ENCODE measurements at places on chromosomes 5 and 9.

DNA sequence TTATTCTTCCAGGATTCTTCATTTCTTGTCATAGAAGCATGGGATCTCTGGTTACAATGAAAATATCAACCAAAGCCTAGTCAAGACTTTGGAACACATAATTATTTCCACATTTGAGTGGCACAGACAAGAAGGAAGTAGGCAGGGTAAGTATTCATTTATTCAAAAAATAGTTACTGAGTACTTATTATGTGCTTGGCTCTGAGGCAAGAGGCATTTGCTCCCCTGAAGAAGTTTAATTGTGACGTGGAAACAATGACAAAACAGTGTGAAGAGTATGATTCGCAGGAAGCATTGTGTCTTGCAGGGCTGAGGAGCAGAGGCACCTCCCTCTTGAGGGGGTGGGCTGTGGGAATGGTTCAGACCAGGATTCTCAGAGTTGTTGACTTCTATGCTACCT is 45.0 kb upstream of the TNFSF15 start:
- no peak for DNase-seq

DNA sequence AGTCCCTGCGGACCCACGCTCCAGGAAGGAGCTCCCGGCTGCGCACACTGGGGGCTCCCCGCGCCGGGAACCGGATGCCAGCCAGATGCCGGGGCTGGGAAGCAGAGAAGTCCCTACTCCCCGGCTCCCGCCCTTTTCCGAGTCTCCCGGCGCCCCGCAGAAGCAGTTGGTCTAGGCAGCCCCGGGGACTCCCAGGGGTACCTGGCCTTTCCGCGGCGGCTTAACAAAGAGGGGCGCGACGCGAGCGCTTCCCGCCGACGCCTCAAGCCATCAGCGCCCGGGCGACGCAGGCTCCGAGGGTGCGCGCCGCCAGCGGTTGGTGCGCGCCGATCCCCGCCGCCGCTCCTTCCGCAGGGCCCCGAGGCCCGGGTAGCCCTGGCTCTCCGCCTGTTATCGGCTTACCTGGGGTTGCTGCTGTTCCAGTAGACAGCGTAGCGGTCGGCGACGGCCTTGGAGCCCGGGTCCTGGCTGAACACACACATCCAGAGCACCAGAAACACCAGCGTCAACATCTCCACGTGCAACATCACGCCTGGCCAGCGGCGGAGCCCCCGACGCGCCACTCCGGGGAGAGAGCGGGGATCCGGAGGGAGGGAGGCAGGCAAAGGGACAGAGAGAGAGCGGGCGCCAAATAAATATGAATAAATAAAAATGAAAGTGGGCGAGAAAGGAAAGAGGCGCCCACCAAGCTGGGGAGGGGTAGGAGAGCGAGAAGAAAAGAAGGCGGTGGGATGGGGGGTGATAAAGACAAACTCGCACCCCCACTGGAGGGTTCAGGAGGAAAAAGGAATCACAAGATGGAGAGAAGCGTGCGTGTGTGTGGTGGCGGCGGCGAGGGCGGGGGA is 428 bp downstream of the EFNA5 start:
- DNase-seq: peak; percentile 68

DNA sequence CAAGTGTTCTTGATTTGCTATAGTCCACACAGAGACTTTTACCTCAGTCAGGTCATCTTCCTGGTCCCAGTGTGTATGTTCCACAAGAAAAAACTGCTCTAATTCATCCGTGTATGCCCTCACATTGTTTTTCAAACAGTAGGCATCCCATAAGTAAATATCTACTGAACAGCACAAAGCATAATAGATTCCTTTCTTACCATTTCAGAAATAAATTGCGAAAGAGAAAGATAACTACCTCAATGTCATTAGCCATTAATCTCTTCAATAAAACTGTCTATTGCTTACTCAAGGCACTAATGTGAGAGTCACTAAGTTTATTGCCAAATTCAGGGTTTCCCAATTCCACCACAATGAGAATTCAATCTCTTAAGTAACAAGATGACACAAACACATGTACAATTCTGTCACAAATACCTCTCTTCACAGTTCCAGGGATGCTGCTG is 9.6 kb downstream of the FBXW2 start:
- DNase-seq: no peak

GRCh38 chr9:95157481-95158151 is 159.9 kb downstream of the FANCC start:
- DNase-seq: peak; percentile 97

DNA sequence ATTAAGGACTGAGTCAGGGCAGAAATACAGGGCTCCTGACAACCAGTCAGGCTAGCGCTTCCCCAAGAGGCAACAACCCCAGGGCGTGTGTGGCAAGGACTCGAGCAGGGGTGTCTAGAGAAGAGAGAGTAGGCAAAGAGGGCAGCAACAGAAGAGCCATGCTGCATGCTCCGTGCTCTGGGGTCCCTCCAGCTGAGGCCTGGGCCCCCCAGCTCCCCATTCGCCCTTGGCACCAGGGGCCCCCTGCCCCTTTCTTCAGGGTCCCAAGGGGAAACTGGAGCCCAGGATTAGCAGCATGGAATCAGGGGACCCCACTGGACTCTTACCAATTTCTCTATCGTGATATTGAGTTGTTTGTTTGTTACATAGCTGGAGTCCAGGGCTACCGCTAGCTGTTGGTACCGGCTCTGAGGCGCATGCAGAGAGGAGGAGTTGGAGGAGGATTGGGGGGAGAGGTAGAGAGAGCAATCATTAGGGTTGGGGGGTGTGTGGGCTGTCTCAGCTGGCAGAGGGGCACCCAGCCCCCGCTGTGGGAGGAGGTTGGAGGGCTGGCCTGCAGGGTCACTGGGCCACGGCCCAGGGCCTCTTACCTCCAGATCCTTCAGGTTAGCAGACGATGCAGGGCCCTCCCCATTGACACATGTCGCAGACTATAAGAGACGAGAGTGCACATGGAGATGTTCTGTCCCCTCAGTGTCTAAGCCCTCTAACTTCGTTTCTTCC is 8.8 kb downstream of the GOLGA2 start:
- DNase-seq: no peak

DNA sequence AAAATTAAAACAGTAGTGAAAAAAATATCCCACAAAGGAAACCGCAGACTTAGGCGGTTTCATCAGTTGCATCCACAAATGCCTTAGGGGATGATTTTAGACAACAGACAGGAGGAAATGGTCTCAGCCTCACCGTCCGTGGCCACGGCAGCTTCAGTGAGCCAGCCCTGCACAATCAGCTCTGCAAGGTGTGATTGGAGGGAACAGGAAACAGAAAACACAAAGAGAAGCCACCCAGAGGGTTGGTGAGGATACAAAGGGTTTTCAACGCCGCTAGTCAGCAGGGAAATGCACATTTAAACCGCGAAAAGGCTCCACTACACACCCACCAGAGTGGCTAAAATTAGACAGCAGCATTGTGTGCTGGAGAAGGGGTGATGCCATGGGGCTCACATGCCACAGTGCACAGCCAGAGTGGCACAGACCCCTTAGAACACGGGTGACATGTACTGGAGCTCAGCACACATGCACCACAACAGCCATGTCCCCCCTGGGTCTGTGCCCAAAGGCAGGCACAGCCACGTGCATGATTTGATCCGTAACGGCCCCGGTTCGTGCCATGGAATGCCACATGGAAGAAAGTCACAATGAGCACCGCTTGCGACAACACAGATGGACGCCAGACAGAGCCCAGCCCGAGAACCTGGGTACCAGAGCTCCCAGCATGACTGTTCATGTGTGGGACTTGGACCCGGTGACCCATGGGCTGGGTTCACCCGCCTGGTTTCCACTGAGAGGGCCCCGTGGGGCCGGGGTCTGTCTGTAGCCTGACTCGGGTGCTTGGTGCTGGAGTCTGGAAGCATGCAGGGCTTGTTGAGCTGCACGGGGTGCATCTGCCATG is 18.3 kb upstream of the TERT start:
- no peak for DNase-seq

DNA sequence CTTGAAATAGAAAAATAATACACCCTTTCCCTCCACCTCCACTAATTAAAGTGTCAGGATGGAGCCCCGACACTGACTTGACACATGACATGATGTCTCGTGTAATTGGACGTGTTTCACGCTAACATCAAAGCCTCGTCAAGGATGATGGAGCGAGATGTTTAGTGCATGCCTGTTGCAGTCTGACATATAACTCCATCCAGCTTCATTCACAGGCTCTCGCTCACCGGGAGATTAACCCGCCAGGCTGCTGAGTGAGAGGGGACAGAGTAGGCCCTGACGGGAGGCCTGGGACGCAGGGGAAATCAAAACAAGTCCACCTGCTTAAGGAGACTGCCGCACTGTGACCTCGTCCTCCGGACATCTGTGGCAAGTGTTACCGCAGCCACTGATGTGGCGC is 263.5 kb downstream of the SLIT3 start:
- DNase-seq: no peak

DNA sequence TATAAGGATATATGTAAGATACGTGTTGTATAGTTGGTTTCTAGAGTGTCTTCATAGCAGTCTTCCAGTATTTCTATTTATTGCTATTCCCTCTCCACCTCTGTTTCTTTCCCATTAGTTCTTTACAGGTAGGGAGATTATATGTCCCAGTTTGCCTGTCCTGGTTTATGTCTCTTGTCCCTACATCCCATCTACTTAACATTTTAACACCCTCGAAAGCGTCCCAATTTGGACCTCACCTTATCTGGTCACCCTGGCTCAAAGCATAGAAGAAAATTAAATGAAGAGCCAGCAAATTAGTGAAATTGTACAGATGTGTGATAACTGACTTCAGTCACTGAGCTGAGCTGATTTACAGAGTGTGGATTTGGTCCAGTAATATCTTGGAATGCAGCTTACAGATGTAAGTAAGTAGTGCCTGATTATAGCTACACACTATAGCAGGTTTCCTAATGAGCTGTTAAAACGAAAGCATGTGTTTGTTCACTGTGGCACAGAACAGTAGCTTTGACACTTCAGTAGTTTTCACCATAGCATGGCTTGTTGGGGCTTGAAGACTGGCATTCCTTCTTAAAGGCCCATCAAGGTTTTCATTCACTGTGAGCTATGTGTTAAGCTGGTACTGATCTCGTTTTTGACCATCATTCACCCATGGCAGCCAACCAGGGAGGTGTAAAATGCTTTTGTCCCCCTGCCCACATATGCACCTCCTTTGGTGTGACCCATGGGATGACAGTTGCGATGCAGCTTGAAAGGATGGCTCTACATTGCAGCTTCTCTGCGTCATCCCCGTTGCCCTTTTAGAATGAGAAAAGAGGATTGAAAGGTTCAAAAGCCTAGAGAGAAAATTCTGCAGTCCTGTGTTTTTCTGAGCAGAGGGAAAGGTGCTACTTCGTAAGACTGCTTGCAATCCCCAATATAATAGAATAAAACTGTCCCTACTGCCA is 192.1 kb upstream of the DMRT1 start:
- no peak for DNase-seq
